ENCODE measurements at places on chromosomes 7 and 10.

GRCh38 chr10:75772153-75772887 is 340.9 kb downstream of the LRMDA start:
- no peak for DNase-seq

GRCh38 chr10:132297526-132297925 is 10.2 kb downstream of the STK32C start:
- no peak for DNase-seq

DNA sequence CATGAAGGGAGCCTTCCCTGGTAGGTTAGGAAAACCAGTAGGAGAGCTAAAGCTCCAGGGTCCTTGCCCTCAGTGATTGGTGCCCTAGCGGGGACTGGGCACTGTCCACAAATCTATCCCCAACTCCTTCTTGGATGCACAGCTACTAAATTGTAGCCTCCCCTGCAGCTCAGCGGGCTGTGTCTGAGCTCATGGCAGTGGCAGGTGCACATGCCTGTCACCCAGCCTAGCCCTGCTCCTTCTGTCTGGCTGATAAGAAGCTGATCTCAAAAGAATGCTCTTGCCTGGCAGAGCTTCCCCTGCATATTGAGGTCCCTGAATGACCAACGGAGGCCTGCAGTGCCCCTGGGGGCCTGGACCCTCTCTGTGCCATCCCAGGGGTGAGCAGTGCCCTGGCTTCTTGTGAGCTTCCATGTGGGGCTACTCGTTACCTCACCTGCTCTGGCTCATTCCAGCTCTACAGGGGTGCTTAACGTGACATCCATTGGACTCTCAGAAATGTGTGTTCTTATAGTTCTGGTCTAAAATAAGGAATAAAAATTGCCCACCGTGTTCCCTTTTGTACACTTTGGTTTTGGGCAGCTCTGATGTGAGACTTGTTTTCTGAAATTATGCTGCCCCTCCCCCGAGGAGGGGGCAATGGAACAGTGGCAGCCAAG is 59.8 kb upstream of the ANTXRL start:
- no peak for DNase-seq

- DNase-seq, result no peak
Measured at GRCh38 chr7:42739638-42740037, 172.2 kb downstream of the C7orf25 start.

DNA sequence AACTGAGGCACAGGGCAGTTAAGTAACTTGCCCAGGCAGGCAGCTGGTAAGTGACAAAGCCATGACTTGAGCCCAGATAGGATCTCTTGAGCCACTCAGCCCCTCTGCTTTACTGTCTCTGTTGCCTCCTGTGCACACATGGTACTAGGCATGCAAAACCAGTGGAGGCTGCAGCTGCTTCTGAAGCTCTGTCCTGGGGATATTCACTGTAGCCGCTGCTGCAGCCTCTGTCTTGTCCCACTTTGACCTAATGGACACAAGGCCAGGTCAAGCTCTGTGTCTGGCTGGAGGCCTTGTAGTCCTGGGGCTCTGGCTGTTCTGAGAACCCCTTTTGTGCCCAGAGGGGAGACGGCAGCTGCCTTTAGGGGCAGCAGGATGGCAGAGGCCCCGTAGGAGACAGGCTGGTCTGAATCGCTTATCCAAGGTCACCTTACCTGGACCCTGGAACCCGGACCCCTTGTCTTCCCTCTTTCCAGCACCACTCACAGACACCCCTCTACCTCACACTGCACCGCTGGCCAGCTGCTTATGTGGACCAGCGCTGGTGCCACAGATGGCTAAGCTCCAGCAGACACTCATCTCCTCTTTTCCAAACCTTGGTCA is 57.6 kb downstream of the TSPAN15 start:
- DNase-seq, result no peak

GRCh38 chr7:42096681-42097561 is 140.1 kb downstream of the GLI3 start:
- DNase-seq, result no peak

DNA sequence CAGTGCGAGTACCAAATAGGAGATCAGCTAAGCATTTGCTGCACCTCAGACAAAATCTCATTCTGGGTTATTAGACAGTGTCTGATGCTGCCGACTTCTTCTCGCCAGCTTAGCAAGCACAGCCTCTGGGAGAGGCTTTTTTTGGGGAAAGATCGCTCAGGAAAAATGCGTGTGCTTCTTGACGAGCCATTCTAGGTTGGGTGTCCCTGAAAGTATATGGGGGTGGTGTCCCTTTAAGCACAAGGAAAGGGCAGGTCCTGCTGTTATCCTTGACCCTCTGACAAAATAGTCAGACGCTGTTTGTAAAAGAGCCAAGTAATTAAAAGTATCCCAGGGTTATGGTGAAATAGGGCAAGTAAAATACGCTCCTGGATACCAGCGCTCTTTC is 540.1 kb upstream of the FZD8 start:
- DNase-seq, result no peak

GRCh38 chr10:118116715-118117449 is 70.1 kb upstream of the RAB11FIP2 start:
- DNase-seq, result no peak

DNA sequence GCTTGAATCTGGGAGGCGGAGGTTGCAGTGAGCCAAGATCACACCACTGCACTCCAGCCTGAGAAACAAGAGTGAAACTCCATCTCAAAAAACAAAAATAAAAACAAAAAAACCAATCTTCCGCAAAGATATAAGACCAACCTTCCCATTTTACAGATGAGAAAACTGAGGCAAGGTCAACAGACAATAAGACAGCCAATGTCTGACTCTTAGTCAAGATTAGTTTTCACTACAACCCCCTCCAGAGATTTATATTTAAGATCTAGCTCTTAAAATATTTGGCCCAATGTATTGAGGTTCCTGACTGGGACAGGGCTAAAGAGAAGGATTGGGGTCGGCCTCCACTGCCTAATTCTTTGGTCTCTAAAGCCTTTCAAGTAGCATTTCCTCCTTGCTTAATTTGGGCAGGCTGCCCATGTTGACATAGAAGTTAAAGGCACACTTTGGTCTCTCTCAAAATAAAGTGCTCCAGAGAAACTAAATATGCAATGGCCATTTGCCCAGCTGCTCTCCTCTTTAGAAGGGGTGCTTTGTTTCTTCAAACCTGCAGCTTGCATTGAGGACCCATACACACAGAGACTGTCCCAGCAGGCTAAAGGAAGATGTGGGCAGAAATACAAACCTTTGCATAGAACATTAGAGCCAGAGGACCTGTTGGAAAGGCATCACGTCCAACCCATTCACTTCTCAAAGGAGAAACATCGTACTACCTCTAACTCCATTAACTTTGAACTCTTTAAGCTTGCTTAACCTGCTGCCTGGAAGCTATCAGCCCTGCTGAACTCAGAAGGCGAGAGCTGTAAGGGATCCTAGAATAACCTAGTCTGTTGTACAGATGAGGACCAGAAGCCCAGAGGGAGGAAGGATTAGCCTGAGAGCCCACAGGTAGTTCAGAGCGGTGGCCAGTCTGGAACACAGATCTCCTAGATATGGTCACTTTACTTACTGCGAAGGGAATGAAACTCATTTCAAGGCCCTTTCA is 3.9 kb downstream of the TECTB start:
- DNase-seq, result no peak

GRCh38 chr7:18702071-18702829 is 206.7 kb downstream of the HDAC9 start:
- DNase-seq, result no peak

DNA sequence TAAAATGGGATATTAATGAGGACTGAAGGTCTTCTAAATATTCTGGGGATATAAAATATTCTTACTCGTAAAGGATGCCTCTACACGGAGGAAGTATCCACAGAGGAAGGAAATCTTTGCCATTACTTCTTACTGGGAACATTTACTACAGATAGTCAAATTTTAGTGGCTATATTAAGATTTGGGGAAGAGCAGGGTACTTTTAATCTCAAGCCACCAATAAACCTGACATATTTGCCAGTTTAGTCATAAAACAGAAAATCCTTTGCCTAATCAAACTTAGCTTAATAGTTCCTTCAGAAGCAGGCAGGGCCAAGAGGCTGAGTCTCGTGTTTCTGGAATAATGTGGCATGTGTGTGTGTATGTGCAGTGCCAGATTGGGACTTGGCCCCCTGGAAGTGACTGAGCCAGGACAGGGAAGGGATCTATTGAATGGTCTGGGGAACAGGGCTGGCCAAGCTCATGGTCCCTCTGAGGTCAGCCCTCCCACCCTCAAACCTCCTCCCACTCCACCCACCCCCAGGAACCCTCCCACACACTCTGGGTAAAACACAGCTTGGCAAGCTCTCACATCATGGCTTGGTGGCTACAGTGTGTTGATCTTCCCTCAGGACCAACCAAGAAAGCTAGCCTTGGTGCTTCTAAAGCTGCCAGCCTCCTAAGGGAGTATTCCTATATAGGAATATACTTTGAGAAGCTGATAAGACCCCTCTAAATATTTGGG is 1.6 kb upstream of the PIK3CG start:
- DNase-seq, result no peak

- DNase-seq, result no peak
Measured at GRCh38 chr7:23242321-23242720, 4.3 kb upstream of the GPNMB start.

DNA sequence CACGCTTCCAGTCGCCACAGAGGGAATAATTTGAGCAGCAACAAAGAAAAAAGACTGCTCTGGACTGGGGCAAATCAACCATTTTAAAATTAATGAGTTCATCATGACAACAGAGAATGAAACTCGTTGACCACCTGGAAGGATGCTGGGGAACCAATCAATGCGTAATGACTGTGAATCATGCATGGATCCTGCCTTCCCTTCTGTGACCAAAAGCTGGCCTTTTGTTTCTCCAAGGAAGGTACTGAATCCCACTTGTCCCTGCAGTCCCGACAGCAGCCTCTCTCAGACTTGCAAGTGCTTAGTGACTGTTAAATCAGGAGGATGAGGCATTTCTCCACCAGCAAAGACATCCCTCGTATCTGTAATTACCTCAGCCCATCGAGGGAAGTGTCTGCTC is 68.0 kb upstream of the TNS3 start:
- DNase-seq, result no peak

DNA sequence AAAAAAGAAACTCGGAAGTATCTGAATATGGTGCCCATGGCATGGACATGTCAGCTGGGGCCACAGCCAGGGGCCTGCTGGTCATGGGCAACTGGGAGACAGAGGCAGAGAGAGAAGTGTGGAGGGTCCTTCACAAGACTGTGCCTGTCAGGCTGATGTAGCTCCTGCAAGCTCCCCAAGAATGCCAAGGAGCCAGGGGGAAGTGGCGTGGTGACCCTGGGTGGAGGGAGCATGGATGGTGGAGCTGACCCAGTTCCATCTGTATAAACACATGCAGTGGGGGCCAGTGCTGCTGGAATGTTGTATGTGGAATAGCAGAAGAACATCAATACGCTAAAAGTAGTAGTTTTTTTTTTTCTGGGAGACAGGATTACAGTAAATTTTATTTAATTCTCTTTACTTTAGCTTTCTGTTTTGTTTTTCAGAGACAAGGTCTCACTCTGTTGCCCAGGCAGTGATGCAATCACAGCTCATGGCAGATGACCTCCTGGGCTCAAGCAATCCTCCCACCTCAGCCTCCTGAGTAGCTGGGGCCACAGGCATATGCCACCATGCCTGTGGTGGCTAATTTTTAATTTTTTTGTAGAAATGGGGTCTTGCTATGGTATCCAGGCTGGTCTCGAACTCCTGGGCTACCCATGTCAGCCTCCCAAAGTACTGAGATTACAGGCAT is 10.5 kb upstream of the ZMIZ2 start:
- DNase-seq, result no peak

- DNase-seq, result no peak
Measured at GRCh38 chr7:43594020-43594419, 11.1 kb downstream of the STK17A start.

- no peak for DNase-seq
Measured at GRCh38 chr7:25553580-25554291, 325.4 kb upstream of the NPVF start.

DNA sequence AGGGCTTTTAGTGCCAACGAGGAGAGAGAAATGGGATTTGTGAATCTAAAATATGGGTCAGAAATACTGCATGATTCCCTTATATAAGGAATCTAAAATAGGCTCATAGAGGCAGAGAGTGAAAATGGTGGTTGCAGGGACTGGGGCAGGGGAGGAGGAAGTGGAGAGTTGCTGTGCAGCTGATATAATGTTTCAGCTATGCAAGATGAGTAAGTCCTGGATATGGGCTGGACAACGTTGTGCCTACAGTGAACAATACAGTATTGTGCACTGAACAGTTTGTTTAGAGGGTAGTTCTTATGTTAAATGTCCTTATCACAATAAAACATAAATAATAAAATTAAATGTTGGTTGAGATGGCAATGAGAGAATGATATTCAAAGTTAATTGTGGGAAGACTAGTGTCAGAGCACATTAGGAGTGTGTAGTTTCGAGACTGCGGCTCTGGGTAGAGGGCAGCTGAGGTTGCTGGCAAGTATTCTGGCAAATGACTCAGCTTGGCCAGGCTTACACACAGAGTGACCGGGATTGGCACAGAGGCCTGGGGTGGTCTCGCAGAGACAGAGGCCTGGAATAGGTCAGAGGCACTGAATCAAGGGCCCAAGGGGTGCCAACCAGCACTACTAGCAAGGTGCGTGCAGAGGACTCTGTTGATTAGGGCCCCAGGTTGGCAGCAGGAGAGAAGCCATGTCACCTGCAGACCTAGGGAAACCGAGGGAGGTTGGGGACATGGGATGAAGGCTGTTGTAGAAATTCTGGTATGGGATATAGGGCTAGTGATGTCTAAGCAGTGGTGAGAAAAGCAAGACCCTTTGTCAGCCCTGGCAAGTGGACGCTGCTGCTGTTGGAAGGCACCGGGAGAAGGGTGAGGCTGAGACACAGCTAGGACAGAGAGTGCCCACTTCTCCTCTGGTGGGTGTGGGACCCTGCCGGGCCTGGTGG is 2.8 kb upstream of the DEPP1 start:
- no peak for DNase-seq

GRCh38 chr10:113965683-113966082 is 78.0 kb upstream of the ADRB1 start:
- DNase-seq, result no peak

- DNase-seq, result peak; percentile 29
Measured at GRCh38 chr7:50664461-50664922, 99.3 kb upstream of the DDC start.

- DNase-seq, result no peak
Measured at GRCh38 chr7:98387131-98387530, 13.8 kb downstream of the BAIAP2L1 start.

- DNase-seq, result no peak
Measured at GRCh38 chr10:93851169-93851568, 42.6 kb upstream of the SLC35G1 start.

- DNase-seq, result no peak
Measured at GRCh38 chr7:151248346-151249033, at the start of gene SMARCD3. Gene SMARCD3, minus strand, starts transcription at chr7:151248694. Its CDS starts 132 bp downstream, at chr7:151248562.

- DNase-seq, result no peak
Measured at GRCh38 chr7:82665966-82666507, 222.5 kb upstream of the CACNA2D1 start.

GRCh38 chr10:8300925-8301324 is 246.4 kb downstream of the GATA3 start:
- DNase-seq, result no peak

DNA sequence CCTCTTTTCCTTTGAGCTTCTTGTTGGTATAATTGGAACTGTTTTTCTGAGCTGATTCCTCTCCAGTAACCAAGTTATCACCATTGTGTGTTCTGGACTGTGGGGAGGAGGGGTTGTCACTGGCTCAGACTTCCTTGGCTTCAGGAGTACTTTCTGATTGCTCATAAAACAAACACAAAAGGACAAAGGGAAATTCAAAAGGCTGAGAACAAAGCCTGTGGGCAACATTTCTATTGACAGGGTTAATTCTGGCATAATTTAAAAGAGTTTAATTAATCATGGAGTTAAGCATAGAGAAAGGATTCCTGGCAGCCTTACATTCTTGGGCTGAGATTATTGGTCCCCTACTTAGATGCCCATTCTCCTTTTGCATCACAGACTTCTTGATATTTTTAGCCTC is 222.9 kb upstream of the KMT2E start:
- DNase-seq, result no peak

All from stimulated activated CD8-positive, alpha-beta memory T cell treated with anti-CD3 and anti-CD28 coated beads, Interleukin-7, amount 100 ng/mL, for 48 hours (primary cell).